ENCODE measurements at places on chromosomes 16 and 17.

- no peak for DNase-seq
These were observed 73.1 kb downstream of the WNT3 start for GRCh38 chr17:46745376-46745775.

DNA sequence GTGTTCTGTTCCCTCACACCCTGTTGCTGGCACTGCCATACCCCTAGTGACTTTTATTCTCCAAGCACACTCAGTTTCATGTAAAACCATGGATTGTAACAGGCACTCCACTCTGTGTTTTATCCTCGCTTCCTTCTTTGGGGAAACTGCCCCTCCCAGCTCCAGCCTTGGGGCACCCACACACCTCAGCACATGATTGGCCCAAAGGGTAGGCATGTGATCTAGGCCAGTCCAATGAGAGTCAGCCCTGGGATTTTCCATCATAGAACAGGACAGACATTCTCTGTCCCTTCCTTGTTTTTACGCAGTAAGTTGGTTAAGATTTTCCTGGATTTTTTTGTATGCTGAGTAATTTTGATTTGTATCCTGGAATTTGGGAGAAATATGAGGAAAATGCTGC is 115.4 kb downstream of the C16orf95 start:
- no peak for DNase-seq

- DNase-seq, result no peak
These were observed 28.8 kb downstream of the NPLOC4 start for GRCh38 chr17:81608082-81608481.

DNA sequence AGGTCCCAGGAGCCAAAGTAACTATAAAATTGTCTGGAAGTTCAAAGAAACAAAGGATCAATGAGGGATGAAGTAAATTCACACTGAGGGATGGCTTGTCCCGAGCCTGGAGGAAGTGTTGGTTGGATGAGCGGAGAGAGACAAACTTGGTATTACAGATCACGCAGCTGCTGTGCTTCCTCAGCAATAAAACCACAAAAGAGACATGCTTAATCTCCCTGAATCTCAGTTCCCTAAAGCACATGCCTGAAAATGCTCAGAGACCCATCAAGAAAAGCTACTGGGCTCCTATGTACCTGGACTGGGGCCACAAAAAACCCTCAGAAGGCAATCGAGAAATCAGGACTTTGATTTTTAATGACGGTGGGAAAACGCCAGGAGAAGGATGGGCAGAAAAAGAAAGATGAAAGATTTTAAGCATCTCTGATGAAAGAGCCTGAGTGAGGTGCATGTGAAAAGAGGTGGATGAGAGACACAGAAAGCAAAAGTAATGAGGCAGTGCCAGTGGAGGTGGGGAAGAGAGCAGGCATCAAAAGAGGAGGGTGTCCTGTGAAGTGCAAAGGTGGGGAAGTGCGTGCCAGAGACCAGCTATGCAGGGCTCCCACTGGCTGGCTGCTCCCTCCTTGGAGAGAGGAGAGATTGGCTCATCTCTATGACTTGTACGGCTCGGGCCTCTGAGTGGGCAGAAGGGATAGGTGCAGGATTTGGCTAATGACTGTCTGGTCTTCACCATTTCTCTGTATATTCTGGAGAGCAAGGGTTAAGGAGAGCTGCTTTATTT is 143.7 kb downstream of the ABCC12 start:
- DNase-seq, result no peak

GRCh38 chr16:86086471-86086870 is 187.5 kb downstream of the IRF8 start:
- DNase-seq, result no peak

GRCh38 chr17:32152130-32152529 is 9.8 kb downstream of the RHOT1 start:
- DNase-seq, result no peak

DNA sequence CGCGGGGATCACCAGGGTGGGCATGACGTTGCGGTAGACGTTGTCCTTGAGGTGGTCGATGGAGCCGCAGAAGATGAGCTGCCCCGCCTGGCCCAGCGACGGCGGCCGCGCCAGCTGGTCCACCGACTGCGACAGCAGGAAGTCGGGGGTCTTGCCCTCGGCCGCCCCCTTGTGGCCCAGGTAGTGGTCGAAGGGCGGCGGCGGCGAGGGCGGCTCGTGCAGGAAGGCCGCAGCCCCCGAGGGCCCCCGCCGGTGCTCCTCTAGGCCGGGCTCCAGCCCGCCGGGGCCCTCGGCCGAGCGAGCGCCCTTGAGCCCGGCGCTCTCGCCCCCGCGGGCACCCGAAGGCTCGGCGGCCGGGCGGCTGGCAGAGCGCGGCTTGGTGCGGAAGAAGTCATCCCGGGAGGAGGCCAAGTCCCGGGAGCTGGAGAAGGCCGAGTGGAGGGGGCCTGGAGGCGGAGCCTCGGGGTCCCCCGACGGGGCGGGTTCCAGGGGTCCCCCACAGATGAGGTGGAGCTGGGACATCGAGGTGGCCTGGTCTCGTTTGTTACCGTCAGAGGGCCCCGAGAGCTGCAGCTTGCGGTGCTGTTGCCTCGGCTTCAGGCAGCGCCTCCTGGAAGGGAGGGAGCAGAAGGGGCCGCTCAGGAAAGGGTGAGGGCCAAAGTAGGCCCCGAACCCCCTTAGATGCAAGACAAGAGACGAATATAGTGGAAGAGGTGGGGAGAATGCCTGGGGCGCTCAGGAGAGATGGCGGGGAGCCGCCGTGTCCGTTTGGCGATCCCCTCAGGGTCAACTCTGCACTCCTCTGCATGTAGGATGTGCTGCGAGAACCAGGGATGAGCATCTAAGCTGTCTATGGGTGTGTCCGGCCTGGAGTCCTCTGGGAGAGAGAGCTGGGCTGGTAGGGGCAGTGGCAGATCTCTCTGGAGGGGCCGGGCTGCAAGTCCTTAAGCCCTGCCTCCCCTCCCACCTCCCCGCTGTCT is 8.8 kb downstream of the FAM171A2 start:
- DNase-seq, result peak; percentile 42
